T-helper 9 cell (primary cell): ENCODE measurements at places on chromosomes 13 and 19.
A peak's percentile ranks its signal among the peaks of the same experiment; 100 is the strongest.

DNA sequence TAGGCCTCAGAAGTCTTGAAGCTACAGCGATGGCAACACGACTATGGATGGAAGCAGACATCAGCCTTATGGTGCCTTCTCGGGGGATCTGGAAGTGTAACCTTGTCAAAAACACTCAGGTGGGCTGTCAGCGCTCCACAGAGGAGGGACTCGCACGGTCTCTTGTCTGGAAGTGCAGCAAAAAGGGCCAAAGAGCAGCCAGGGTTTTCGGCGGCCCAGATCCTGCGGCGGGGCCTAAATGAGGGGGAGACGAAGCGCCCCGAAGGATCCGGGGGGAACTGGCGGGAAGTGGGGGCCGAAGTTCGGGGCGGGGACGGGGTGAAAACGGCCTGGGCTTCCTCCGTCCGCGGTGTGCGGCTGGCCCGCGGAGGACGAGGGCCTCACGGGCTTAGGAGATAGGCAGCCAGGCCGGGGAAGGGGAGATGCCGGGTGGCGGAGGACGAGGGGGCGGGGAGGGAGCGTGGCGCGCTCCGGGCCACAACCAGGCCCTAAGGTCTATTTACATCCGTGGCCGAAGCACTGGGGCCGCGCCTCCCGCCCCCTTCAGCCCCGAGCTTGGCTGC lies 637 bp downstream of the RANBP3 start:
- DNase-seq = no peak

DNA sequence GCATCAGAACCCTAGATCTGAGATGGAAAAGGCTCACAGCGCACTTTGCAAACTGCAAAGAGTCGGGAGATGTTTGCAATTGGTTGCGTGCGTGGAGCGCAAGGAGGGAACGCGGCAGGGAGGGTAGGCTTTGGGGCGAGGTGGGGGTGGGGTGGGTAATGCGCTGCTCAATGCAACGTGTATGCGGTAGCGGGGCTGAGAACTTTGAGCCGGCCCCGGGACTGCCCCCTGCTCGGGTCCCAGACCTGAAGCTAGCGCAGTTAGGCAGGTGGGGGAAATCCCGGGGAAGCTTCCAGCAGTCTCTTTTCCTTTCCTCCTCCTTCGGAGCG lies 971 bp downstream of the FOSB start:
- DNase-seq = peak; percentile 61

DNA sequence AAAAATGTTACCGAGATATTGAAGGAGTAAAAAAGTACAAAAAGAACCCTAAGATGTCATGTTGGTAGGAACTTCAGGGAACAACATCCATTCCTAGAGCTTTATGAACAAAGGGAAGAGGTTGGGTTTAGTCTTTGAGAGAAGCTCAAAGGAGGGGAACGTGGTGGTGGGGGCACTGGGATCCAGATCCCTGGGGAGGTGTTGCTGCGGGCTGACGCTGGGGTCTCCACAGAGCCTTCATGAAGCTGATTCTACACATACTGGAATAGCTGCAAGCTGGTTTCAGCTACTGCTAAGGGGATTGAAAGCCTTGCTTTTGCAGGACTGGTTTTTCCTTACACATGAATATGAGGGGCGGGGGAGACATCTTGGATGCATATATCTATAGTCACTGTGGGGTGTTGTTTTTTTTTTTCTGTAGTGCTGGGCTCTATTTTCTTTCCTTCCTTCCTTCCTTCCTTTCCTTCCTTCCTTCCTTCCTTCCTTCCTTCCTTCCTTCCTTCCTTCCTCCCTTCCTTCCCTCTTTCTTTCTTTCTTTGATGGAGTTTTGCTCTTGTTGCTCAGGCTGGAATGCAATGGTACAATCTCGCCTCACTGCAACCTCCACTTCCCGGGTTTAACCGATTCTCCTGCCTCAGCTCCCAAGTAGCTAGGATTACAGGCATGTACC lies 6.5 kb upstream of the MZF1 start:
- DNase-seq = no peak

- no peak for DNase-seq
These were observed 10.2 kb downstream of the TRAPPC5 start for GRCh38 chr19:7690779-7691258.

DNA sequence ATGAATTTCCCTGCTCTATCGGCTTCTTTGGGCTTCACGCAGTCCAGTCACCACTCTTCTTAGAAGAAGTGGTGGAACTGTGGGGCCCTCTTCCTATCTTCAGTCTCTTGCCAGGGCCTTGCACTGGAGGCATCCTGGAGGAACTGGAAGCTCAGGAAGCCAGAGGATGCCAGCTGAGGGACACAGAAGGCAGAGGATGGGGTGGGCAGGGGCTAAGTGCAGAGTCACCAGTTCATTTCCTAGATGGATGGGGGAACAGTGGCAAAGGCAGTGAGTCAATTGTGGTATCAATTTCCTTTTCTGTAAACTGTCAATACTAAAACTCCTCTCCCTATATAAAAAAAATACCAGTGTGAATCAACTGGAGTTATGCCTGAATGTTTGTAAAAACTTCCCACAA lies 419.7 kb downstream of the KLF12 start:
- no peak for DNase-seq

DNA sequence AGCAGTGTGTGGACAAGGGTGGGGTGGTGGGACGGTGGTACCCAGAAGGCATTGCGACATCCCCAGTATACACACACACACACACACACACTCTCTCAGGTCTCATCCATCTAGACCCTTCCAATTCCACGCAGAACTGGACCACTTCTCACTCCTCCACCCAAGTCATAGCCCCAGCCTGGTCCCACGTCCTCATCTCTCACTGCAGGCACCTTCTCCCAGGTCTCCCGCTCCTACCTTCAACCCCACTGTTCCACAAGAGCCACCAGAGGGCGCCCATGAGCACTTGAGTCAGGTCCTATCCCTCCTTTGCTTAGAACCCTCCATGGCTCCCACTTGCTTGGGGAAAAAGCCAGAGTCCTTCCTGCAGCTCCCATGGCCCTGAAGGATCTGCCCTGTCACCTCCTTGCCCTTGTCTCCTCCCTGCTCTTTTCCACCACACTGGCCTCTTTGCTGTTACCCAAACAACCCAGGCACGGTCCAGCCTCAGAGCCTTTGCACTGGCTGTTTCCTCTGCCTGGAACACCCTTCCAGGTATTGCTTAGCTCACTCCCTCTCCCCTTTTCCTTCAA lies 62.6 kb downstream of the IER2 start:
- DNase-seq = peak; percentile 75

DNA sequence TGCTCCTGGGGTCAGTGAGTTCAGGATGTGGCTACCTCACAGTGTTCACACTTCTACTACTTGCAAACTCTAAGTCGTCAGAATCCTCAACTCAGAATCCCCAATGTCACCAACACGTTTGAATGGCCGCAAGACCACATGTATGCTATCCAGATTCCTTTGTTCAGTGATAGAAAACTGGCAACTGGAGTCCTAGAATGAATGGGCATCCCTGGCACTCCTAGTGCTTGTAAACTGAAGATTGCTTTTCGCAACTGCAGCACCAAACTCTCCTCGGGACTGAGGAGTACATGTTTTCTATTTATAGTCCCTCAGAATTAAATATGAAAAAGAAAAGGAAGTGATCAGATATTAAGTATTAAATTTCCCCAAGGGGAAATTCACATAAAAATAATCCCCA lies 4.9 kb downstream of the SMAD9 start:
- no peak for DNase-seq

DNA sequence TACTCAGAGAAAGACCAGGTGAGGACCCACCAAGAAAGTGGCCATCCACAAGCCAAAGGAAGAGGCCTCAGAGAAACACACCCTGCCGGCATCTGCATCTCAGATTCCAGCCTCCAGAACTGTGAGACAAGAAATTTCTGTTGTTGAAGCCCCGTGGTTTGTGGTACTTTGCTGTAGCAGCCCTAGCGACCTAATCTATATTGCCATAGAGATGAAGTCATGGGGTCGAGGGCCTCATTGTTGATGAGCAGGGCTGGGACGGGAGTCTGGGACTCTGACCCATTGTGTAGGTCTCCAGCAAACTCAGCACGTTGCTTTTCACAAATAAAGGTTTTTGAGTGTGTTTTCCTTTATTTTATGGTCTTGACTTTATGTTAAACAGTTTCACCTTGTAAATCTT lies 174.9 kb downstream of the TNFSF13B start:
- no peak for DNase-seq

- DNase-seq = no peak
These were observed 7.8 kb upstream of the UBL3 start for GRCh38 chr13:29858231-29858630.

- no peak for DNase-seq
These were observed 49.9 kb upstream of the MEDAG start for GRCh38 chr13:30856005-30856790.

DNA sequence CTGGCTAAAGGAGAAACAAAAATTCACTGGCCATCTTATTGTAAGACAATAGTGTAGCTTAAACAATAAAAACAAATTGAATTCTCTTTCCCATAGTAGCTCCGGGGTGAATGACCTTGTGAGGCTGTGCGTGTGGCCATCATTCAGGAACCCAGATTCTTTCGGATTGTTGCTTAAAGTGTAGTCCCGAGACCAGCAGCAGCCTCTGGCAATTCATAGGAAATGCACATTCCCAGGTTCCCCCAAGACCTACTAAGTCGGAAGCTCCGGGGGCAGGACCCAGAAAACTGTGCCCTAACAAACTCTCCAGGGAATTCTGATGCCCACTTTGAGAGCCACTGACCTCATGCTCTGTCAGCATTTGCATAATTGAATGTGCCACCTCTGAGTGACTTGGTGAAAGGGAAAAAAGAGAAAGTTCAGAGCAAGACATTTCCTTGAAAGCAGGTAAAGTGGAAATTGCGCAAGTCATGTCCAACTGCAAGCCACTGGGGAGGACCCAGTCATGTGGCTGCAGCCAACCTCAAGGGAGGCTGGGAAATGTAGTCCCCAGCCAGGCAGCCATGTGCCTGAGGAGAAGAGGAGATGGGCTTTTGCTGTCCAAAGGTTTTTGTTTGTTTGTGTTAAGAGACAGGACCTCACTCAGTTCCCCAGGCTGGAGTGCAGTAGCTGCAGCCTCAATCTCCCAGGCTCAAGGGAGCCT lies 50.7 kb upstream of the PNMA8B start:
- DNase-seq = no peak

- no peak for DNase-seq
These were observed 11.5 kb upstream of the CAPNS1 start for GRCh38 chr19:36128392-36128736.

DNA sequence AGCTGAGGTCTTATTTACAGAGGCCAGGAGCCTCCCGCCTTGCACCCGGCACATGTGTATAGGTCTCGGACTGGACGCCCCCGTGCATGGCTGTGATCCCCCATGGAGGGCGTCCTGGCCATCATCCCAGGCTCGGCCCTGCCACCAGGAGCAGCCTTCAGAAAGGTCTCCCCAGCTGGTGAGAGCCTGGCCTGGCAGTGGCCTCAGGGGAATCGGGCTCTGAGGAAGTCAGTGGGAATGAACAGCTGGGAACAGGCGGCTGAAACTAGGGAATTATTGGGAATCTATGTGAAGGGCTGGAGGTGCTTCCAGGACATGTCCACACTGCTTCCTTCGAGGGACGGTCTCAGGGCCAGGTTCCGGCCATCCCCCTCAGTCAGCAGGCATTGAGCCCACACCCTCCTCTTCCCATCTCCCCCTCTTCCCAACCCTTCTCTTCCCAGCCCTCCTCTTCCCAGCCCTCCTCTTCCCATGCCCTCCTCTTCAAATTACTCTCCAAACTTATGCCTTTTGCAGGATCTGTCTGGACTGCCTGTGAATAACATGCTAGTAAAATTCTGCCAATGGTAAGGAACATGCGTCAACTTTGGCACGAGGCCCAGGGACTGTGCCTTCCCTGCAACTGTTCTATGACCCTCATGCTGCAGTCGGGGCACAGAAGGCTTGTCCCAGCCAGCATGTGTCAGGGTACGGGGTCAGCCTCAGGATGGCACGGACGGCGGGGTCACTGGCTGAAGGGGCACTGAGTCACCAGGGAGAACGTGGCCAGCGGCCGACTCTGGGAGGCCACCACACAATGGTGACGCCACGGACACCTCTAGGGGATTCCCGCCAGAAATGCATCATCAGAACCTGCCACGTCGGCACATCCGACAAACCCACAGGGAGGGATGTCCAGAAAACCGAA lies 24.2 kb upstream of the C13orf46 start:
- no peak for DNase-seq

DNA sequence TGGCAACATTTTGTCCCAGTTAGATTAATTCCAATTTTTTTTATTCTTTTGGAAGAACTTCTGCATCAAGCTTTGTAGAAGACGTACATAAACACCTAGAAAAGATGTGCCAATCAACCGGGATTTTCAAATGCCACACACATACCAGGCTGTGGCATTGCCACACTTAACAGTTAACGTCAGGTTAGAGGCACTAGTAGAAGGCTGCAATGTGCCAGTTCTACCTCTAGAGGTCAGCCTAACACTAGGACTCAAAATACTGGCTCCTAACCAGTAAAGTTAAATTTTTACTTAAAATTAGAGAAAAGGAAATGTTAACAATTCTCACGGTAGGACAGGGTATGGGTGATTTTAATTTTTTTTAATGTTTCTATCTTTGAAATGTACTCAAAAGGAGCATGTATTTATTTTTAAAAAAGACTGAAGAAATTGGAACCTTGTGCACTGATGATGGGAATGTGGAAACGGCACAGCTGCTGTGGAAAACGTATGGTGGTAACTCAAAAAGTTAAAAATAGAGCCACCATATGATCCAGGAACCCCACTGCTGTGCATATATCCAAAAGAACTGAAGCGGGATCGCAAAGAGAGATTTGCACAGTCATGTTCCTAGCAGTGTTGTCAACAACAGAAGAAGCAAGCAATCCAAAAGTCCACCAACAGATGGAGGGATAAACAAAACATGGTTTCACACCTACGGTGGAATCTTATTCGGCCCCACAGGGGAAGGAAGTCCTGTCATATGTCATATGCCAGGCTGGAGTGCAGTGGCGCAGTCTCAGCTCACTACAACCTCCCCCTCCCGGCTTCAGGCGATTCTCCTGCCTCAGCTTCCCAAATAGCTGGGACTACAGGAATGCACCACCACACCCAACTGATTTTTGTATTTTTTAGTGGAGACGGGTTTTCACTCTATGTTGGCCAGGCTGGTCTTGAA lies 30.3 kb downstream of the CRYL1 start:
- DNase-seq = peak; percentile 38

DNA sequence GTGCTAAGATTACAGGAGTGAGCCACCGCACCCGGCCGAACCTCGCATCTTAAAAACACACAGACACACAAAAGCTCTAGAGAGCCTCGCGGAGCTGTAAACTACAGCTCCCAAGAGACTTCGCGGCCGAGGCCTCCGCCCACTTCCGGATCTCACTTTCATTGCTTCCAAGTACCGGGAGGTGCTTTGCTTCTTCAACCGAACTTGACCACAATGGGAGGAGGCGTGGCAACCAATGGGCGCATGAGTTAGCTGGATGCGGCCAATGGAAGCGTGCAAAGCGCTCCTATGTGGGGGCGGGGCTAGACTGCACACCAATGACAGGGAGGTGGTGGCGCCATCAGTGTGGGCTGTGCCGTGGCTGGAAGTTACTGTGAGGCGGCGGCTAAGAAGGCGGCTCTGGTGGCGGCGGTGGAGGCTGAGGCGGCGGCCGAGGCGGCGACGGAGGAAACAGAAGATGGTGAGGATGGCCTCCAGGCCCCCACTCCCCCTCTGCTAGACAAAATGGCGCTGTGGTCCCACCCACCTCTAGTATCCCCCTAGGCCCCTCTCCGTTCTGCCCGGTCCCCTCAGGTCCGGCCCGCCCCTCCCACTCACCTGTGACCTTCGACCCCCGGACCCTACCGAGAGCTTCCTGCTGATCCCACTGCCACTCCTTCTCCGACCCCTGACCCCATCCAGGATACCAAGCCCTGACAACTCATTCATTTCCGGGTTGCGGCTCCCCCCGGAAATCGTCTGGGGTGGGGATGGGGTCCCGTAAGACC lies at the start of gene DDA1:
Gene DDA1, plus strand, starts transcription at position 366 of the 767 bp plus-strand sequence. Its CDS starts 92 bp downstream, at position 458.
- DNase-seq = peak; percentile 97
